Naive thymus-derived CD8-positive, alpha-beta T cell (primary cell): ENCODE measurements at places on chromosomes 2 and 18.

DNA sequence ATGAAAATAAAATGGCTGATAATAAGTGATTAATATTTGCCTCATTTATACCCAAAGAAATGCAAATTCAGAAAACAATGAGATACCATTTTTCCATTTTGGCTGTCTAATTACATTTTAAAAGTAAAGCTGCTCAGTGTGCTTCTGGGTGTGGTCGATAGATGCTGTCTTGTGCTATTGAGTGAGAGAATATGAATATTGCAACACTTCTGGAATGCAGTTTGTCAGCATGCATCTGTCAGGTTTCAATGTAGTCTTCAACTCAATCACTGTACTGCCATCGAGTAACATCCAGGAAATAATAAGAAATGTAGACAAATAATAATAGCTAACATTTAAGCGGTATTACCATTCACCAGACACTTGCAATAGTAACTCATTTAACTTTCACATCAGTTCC lies 3.9 kb downstream of the IL18R1 start:
- no peak for DNase-seq

DNA sequence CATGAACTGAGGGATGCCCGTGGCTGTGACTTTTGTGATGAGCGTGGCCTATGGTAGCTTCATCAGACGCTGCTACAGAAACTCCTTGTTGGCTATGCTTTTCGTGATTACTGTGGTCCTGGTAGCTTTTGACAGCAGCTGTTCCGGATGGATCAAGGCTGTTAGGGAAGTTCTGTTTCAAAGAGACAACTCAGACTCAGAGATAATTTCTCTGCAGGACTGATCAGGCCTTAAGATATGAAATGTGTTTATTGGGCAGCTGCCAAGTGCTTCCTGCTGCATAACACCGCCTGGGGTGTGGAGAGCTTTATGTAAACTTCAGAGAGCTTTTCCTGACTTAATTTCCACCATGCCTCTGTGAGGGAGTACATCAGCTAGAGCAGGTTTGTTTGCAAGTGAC lies 243.8 kb downstream of the TSN start:
- DNase-seq: no peak

GRCh38 chr2:27779417-27780055 lies 8.0 kb downstream of the MRPL33 start:
- DNase-seq: no peak

- DNase-seq: no peak
Measured at GRCh38 chr2:12990523-12990922, 273.8 kb downstream of the TRIB2 start.
